Tibial nerve (tissue), 4 donors: ENCODE measurements at places on chromosomes 16 and 17. TPM values are rescaled to one million over a fixed set of nuclear protein-coding genes. Genes with fewer than 3 reads are reported as not detected.

GALR2 gene
- not detected for total RNA-seq

KCNG4 gene
- not detected for total RNA-seq

NPTX1 gene
- 0.21 TPM for total RNA-seq

CCL1 gene
- total RNA-seq: not detected

GFAP gene
- total RNA-seq: 5.7 TPM

METRN gene
- total RNA-seq: 78.8 TPM

CLEC19A gene
- total RNA-seq: not detected

FAM171A2 gene
- 5.4 TPM for total RNA-seq

CACNG1 gene
- not detected for total RNA-seq

DNA sequence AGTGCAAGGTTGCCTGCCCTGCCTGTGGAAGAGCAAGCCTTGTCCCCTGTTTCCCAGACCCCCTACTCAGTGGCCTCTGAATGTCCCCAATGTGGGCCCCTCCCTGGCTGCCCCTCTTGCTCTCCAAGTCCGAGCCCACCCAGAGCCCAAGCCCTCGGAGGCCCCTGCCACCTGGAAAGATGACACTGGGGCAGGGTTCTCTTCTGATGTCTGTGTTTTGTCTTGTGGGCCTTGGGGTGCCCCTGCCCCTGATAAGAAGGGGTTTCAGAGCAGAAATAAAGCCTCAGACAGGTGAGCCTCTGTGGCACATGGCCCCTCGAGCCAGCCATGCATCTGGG lies 85.4 kb upstream of the CBX4 start:
- no peaks in the 10 kb centered on the region for H3K36me3 ChIP-seq
- H3K27ac ChIP-seq: peak overlapping the region; percentile 72
- H3K4me1 ChIP-seq: peaks cover 31% of the 10 kb centered on the region
- no peak overlapping the region for H3K4me3 ChIP-seq
- H3K27me3 ChIP-seq: peaks cover 90% of the 10 kb centered on the region
- DNase-seq: no peak

- no peak overlapping the region for H3K27ac ChIP-seq
- no peaks in the 10 kb centered on the region for H3K27me3 ChIP-seq
- H3K4me3 ChIP-seq: no peak overlapping the region
- DNase-seq: no peak
- H3K36me3 ChIP-seq: peaks cover 7% of the 10 kb centered on the region
- H3K4me1 ChIP-seq: no peaks in the 10 kb centered on the region
These were observed 45.4 kb upstream of the ARL4D start for GRCh38 chr17:43353393-43353792.

DNA sequence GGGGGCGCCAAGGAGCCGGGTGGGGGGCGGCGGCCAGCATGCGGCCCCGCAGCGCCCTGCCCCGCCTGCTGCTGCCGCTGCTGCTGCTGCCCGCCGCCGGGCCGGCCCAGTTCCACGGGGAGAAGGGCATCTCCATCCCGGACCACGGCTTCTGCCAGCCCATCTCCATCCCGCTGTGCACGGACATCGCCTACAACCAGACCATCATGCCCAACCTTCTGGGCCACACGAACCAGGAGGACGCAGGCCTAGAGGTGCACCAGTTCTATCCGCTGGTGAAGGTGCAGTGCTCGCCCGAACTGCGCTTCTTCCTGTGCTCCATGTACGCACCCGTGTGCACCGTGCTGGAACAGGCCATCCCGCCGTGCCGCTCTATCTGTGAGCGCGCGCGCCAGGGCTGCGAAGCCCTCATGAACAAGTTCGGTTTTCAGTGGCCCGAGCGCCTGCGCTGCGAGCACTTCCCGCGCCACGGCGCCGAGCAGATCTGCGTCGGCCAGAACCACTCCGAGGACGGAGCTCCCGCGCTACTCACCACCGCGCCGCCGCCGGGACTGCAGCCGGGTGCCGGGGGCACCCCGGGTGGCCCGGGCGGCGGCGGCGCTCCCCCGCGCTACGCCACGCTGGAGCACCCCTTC lies 484 bp downstream of the FZD2 start:
- no peak for DNase-seq
- H3K4me3 ChIP-seq: peak overlapping the region; percentile 56
- H3K27me3 ChIP-seq: no peaks in the 10 kb centered on the region
- no peaks in the 10 kb centered on the region for H3K36me3 ChIP-seq
- no peaks in the 10 kb centered on the region for H3K4me1 ChIP-seq

DNA sequence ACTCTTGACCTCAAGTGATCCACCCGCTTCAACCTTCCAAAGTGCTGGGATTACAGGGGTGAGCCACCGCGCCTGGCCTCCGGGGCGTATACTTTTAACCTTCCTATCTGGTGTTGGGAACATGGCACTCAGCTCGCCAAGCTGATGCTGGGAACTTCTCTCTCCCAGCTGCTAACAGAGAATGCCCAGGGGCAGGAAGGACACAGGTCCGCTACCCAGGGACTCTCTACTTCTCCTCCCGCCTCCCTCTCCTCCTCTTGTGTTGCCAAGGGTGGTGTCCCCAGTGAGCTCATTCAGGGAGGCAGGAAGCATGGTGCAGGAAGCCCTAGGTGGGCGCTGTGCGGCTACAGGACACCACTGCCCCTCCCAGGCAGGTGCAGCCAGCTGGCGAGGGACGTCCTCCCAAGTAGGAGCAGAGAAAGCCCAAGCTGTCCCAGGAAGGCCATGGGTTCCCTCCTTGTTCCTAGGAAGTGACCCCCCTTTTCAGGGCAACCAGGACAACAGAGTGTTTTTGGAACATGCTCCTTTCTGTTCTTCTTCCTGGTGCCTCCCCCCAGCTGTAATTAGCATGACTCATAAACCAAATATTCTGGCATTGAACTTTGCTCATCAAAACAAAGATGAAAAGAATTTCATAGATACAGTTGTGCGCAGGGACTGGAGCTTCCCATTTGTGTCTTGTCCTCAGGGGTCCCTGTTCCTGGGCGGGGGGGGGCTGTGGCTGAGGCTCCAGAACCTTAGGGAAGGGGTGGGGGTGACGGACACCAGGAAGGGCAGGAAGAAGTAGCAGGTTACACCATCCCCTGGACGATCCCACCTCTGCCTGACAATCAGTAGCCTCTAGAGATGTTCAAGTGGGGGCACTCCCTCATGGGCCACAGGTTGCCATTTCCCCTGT lies 2.7 kb downstream of the C1QTNF1 start:
- H3K4me1 ChIP-seq: peaks cover 33% of the 10 kb centered on the region
- peak overlapping the region; percentile 13 for H3K4me3 ChIP-seq
- H3K27ac ChIP-seq: peak overlapping the region; percentile 64
- DNase-seq: no peak
- H3K27me3 ChIP-seq: peaks cover 5% of the 10 kb centered on the region

DNA sequence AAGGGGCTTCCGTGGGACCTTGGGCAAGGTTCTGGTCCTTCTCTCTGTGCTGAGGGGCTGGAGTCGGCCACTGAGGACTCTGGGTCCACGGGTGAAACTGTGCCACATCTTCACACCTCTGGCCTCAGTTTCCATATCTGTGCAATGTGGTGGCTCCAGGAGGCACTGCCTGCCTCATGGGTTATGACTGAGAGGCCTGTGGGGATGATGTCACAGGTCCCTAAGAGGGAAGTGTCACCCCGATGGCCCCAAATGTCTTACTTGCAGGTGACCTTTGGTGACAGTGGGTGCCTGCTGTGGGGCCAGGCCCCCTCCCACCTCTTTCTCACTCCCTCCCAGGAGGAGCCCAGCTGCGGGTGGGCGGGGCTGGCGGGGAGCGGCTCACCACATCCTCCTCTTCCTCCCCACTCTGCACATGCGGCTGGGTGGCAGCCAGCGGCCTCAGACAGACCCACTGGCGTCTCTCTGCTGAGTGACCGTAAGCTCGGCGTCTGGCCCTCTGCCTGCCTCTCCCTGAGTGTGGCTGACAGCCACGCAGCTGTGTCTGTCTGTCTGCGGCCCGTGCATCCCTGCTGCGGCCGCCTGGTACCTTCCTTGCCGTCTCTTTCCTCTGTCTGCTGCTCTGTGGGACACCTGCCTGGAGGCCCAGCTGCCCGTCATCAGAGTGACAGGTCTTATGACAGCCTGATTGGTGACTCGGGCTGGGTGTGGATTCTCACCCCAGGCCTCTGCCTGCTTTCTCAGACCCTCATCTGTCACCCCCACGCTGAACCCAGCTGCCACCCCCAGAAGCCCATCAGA lies at the start of gene IL21R:
TSS of gene IL21R (plus strand) at position 407 of the 801 bp plus-strand sequence. CDS start 27,898 bp downstream, outside the sequence.
- H3K36me3 ChIP-seq: no peaks in the 10 kb centered on the region
- no peak for DNase-seq
- peaks cover 18% of the 10 kb centered on the region for H3K4me1 ChIP-seq
- H3K27me3 ChIP-seq: no peaks in the 10 kb centered on the region

DNA sequence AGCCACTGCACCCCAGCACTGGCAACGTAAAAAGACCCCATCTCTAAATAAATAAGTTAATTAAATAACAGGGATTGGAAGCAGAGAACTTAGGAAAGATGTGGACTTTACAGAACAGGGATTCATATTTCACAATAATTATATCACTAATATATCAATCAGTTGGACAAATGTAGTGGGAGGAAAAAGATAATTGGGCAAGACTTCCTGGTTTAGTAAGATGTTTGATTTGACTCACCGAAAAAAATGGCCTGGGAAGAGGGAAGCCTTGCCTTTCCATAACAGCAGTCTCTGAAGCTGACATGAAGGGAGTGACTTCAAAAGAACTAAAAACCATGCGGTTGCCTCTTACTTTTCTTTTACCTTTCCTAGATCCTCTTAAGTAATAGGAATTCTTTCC lies 15.2 kb upstream of the C17orf78 start:
- H3K4me3 ChIP-seq: no peak overlapping the region
- H3K27ac ChIP-seq: no peak overlapping the region
- H3K27me3 ChIP-seq: no peaks in the 10 kb centered on the region
- no peak for DNase-seq
- H3K36me3 ChIP-seq: no peaks in the 10 kb centered on the region

- H3K4me1 ChIP-seq: peaks cover 6% of the 10 kb centered on the region
- H3K4me3 ChIP-seq: no peak overlapping the region
- DNase-seq: no peak
- no peaks in the 10 kb centered on the region for H3K36me3 ChIP-seq
These were observed 31.5 kb downstream of the NEUROD2 start for GRCh38 chr17:39576187-39576586.

DNA sequence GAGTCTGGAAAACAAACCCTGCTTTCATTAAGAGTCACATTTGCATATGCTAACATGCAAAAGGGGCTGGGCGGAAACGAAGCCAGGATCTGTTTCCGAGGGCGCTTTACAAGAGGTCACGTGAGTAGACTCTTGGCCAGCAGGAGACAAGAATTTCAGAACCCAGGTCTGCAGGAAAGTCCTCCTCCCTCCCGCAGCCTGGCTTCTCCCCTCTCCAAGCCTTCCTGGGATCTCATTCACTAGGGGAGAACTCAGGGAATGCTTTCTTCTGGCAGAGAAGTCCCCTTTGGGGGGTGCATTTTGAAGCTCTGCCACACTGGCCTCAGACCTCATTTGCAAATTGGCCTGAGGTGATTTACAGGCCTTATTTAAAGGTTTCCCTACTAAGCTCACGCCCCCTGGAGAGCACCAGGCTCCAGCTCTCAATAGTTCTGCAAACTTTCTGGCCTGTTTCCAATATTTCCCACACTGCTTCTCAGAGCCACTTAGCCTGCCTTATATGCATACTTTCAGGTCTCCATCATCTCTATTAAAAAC lies 57.2 kb upstream of the CACNG5 start:
- no peaks in the 10 kb centered on the region for H3K4me1 ChIP-seq
- H3K27me3 ChIP-seq: no peaks in the 10 kb centered on the region
- no peak overlapping the region for H3K4me3 ChIP-seq
- H3K36me3 ChIP-seq: no peaks in the 10 kb centered on the region

DNA sequence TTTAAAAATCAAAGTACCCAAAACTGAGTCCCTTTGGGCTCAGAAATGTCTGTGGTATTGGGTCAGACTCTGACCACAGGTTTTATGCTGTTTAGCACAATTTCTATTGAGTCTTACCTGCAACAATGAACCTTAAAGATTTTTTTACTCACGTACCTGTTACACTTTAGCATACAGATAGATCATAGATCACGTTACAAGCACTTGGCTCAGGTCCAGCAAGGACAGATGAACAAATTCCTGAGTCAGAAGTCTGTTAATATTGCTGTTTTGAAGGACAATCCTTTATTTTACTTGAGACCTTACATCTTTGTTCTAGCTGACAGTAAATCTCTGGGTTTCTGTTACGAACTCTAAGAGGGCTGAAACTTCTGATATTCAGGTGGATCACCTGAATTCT lies 12.8 kb downstream of the SLC7A6OS start:
- no peaks in the 10 kb centered on the region for H3K27me3 ChIP-seq
- peaks cover 100% of the 10 kb centered on the region for H3K36me3 ChIP-seq
- H3K4me3 ChIP-seq: no peak overlapping the region
- no peak overlapping the region for H3K27ac ChIP-seq
- no peaks in the 10 kb centered on the region for H3K4me1 ChIP-seq
- DNase-seq: no peak

- H3K4me1 ChIP-seq: no peaks in the 10 kb centered on the region
- H3K27ac ChIP-seq: no peak overlapping the region
- DNase-seq: no peak
- H3K36me3 ChIP-seq: no peaks in the 10 kb centered on the region
- H3K4me3 ChIP-seq: no peak overlapping the region
These were observed 320.5 kb upstream of the TNRC6C start for GRCh38 chr17:77637818-77638575.

GRCh38 chr16:56783344-56783743 lies 53.4 kb downstream of the NUP93 start:
- no peaks in the 10 kb centered on the region for H3K36me3 ChIP-seq
- DNase-seq: no peak
- no peaks in the 10 kb centered on the region for H3K27me3 ChIP-seq
- H3K4me1 ChIP-seq: no peaks in the 10 kb centered on the region

DNA sequence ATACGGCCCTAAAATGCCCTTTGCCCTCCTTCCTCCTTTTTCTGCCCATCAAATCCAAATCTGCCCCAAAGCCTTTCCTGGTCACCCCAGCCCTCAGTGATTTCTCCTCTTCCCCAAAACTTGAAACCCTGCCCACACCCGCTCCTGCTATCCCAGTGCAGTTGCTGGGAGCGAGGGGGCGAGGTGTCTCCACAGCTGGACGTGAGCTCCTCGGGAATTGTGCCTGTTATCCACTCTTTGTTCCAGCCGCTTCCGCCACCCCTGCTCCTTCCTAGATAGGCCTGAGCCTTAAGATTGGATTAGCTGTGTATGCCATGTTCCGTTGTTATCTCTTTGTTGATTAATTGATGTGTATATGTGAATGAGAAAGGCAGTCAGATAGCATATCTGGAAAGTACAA lies 2.6 kb upstream of the KRT35 start:
- H3K27ac ChIP-seq: no peak overlapping the region
- H3K4me1 ChIP-seq: no peaks in the 10 kb centered on the region
- H3K4me3 ChIP-seq: no peak overlapping the region
- H3K36me3 ChIP-seq: no peaks in the 10 kb centered on the region
- H3K27me3 ChIP-seq: no peaks in the 10 kb centered on the region

DNA sequence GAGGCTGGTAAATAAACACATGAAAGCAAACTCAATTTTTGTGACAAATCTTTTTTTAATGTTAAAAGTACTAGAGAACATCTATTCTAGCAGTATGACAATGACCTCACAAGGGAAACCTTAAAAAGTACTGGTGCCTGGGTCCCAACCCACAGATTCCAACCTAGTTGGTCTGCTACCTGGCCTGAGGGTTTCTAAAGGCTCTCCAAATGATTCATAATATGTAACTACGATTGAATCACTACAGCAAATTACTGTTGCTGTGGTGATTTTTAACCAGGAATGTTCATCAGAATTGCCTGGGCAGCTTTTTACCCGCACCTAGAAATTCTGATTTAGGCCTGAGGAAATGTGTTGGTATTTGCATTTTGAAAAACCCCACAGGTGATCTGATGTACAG lies 26.1 kb downstream of the CDR2 start:
- H3K27me3 ChIP-seq: no peaks in the 10 kb centered on the region
- DNase-seq: no peak
- peaks cover 61% of the 10 kb centered on the region for H3K36me3 ChIP-seq
- no peak overlapping the region for H3K27ac ChIP-seq
- H3K4me3 ChIP-seq: no peak overlapping the region
